Activated T-cell treated with anti-CD3 and anti-CD28 coated beads for 4 hours (primary cell): ENCODE measurements at places on chromosomes 13 and 19.

- peak; percentile 2 for DNase-seq
These were observed 39.1 kb downstream of the PCDH8 start for GRCh38 chr13:52809310-52809769.

GRCh38 chr13:25190771-25191170 lies 18.7 kb upstream of the AMER2 start:
- DNase-seq = no peak

GRCh38 chr19:16898361-16899015 lies 9.7 kb downstream of the F2RL3 start:
- DNase-seq = no peak

DNA sequence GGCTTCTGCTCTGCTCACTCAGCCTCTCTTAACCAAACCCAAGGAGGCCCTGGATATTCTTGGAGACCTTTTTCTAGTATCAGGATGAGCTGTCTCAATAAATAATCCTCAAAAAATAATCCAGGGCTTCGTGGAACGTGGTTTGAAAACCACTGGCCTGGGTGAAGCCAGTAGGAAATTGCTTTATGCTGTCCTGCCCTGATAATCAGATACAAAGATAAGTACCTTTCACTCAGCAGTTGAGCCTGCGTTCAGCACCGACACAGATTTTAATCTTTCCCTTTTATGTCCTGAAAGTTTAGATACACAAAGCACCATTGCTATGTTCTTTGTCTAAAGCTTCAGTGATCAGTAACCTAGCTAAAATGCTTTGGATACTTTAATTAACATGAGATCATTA lies 460.0 kb downstream of the RFC3 start:
- no peak for DNase-seq

DNA sequence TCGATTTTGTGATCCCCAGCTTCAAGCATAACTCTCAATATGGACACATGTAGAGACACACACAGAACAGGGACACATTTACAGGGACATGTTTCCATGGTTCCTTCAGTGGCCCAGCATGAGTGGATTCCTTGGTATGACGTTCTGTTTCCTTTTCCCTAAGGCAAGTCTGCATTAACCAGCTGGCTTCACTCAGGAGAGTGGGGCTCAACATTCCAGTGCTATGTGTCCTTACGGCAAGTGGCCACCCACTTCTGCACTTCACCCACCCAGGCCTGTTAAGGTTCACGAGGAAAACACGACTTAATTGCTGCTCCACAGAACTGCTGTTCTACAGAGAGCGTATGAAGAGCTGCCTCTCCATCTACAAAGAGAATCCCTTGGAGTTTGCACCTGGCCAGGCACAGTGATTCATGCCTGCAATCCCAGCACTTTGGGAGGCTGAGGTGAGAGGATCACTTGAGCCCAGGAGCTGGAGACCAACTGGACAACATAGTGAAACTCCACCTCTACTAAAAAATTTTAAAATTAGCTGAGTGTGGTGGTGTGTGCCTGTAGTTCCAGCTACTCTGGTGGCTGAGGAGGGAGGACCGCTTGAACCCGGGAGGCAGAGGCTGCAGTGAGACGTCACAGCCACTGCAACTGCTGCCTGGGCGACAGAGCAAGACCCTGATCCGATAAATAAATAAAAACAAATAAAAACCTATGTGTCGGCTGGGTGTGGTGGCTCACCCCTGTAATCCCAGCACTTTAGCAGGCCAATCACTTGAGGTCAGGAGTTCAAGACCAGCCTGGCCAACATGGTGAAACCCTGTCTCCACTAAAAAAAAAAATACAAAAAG lies 32.5 kb downstream of the BRD4 start:
- DNase-seq = no peak

DNA sequence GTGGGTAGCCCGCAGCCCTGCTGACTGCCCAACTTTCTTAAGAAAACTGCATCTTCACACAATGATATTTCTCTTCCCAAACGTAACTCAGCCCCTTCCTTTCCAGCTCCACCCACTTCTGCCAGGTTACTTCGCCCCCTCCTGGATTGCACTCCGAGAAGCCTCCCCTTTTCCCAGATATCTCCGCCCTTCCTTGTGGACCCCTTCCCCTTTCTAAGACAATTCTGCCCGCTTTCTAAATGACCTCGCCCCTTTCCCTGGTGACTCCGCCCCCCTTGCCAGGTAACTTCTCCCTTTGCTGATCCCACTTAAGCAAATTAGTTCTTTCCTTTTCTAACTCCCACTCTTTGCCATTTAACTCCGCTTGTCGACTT lies 2.6 kb downstream of the VSIG10L start:
- DNase-seq = no peak

- DNase-seq = no peak
These were observed 5.9 kb downstream of the ADGRE2 start for GRCh38 chr19:14772467-14772866.

DNA sequence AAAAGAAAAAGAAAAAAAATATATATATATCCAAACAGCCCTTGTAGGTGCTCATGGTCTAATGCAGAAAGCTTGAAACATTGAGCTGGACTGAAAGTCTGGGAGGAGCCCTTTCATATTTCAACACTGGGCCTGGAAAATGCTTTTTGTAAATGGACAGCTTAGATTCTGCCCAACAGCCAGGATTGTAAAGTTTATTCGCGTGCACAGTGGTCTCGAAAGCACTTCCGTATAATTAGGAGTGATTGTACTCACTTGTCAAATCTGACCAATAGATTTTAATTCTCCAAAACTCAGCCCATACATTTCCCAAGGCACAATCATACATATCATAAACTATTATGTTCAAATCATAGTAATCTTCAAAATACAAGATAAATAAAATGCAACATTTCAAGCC lies 260.1 kb downstream of the COL4A1 start:
- DNase-seq = no peak
